ENCODE measurements at places on chromosomes 12 and 14. TPM values are rescaled to one million over a fixed set of nuclear protein-coding genes. Genes with fewer than 3 reads are reported as not detected.

DNA sequence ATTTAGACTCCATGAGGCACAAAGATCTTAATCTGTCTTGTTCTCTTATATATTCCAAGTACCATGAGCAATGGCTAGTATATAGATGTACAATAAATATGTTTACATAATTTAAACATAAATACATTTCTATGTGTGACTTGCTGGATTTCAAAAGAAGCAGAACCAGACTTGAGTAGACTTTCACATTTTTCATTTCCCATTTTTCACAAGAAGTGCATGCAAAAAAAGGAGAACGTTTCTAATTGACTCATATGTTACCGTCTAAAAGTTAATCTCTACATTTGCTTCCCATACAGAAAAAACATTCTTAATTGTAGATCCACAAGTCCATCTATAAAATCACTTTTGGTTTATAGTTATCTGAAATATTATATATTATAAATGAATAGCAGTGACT lies 256.5 kb upstream of the USP15 start:
- DNase-seq, result no peak

- no peak for DNase-seq
Observed at GRCh38 chr14:98507264-98507663, 764.7 kb downstream of the BCL11B start.

DNA sequence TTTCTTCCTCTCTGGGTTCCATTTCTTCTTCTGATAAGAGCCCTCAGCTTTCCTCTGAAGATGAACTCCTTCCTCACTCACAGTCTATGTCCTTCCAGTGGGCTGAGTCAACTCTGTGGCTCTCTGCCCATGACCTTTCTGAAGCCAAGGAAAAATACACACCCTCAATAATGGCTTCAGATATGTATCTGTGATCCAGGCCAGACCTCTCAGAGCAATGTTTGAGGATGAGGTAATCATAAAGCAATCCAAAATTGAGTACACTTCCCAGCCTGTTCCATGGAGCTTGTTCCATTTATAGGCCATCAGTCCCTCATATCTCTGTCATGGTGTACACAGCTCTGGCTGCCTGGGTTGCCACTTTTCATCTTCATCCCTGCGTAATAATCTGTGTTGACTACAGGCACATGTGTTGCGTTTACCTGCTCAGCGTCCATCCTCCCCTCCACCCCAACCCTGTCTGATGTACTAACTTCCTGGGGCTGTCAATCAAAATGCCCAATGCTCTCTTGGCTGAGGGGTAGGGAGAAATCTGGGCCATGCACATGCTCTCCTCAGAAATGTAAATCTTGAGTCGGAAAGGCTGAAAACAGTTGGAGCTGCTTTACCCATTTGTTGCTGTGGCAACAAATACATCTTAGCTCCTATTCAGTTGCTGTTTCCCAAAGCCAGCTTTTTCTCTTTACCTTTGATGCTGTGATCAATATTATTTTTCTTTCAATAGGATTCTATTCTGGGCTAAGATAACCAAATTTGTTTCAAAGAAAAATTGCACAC lies 377.8 kb upstream of the TMEM132C start:
- no peak for DNase-seq

MYH6 gene
- not detected for total RNA-seq

TEX52 gene
- total RNA-seq, result not detected

DNA sequence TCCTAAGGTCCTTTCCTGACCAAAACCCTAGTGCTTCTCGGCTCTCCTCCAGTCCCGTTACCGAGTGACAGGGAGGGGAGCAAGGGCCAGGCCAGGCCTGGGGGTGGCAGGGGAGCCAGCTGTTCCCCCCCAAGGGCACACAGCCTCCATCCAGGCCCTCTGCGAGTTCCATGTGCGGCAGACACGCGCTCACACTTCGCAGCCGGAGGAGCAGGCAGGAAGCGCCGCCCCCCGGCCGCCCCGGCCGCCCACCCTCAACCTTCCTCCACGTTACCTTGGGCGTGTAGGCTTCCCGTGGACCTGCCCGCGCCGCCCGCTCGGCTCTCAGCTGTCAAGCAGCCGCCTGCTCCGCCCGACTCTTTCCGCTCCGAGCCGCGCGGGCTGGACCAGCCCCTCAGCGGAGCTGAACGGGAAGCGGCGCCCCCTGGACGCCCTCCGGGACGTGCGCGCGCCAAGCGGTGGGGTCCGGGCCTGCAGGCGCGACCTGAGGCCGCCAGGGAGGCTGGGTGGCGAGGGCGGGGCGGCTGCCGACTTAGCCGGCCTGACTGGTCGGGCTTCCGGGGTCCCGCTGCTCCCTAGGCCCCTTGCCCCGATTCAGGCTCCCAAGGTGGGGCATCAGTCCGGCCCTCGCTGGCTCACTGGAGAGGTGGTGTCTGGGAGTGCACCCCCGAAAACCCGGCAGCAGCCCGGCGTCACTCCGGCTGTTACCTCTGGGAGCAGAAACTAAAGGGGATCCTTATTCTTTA lies at the start of gene CRACR2A:
Gene CRACR2A (minus strand): TSS at position 369 of the 746 bp plus-strand sequence. CDS start 56,110 bp downstream, outside the sequence.
- peak; percentile 85 for DNase-seq

DNA sequence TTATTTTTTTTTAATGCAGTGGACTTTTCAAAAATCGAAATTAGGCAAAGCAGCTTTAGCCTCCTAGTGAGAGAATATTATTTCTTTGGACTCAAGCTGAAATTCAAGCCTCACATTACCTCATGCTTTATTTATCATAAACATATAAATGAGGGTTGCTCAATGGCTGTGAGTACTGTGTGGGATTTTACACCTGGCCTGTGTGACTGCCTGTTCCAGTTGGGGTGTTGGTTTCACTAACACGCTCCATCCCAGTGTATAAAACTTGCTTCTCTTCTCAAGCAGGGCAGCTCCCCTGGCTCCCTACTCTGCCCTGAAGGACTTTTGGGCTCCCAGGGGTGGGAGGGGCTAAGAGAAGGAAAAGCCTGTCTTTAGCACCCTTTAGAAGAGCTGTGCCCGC lies 15.0 kb downstream of the ANKLE2 start:
- DNase-seq, result no peak

A2M gene
- total RNA-seq, result not detected

- peak; percentile 61 for DNase-seq
Observed at GRCh38 chr14:21525962-21526671, at the start of gene SALL2. Gene SALL2 (minus strand): TSS chr14:21526346. CDS start chr14:21526127, 219 bp downstream.

SMCO2 gene
- total RNA-seq, result 2.5 TPM

ITGA7 gene
- 6.3 TPM for total RNA-seq

GRCh38 chr12:53078425-53079225 lies 565 bp downstream of the SPRYD3 start:
- no peak for DNase-seq

- no peak for DNase-seq
Observed at GRCh38 chr14:75566752-75567151, 11.7 kb upstream of the FLVCR2 start.

GRCh38 chr12:90216815-90217214 lies 508.2 kb upstream of the ATP2B1 start:
- peak; percentile 22 for DNase-seq

DNA sequence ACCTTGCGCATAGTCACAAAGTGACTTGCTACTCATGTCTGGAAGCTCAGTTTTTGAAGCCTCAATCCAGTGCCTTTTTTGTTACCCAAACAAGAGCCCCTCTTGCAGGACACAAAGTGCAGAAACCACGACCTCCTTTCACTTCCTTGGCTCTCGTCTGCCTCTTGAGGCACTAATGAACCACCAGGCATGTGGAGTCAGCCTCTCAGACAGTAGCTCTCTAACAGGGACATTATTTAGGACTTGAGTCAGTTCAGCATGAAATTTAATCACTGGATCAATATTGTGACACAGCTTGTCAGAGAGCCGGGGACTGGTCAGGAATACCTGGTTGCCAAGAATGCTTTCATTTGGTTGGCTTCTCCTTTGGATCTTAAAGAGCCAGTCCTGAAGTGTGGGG lies 46.7 kb downstream of the HSPB8 start:
- peak; percentile 43 for DNase-seq

DNA sequence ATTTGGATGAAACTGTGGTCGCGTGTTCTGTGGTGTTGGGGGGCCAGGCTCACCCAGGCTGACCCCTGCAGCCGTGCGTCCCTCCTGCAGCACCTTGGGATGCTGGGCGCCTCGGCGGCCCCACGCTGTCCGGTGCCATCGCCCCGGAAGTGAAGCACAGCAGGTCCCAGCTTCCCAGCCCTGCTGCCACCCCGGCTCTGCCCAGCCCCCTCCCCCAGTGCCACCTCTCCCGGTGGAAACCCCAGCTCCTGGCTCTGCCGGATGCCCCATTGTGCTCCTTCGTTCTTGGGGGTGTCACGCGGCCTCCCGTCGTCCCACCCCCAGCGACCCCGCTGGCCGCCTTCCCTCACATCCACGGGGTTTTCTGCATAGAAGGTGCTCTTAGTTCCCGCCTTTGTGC lies 25.2 kb downstream of the LRCOL1 start:
- no peak for DNase-seq

DNA sequence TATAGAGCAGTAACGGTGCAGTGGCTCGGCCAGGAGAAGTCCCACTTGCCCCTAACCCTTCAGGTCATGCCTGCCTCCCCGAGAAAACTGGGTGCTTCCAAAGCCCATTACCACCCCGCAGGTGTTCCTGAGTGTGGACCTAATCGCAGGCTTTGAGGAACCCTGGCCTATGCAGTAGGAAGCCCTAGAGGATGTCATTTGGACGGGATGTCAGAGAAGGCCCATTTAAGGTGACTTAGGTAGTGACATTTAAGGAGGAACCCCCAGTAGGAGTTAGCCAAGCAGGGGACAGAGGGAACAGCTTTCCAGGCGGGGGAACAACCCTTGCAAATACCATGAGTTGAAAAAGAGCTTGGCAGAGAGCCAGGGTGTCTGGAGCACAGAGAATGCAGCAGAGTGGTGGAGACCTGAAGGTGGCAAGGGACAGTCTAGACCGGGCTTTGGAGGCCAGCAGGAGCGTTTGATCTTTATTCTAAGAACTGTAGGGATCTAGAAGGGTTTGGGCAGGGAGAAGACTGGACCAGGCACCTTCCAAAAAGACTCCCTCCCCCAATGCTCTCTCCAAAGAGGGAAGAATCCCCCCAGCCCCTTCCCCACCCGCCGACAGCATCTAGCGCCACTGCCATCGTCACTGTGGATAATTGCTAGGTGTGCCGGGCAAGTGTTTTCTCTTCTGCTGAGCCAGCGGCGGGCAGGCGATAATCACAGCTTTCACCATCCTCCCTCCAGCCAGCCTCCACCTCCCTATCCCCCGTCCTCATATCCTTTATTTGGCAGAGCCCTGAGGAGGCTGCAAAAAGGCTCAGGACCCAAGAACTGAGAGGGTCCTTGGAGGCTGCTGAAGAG lies 33.3 kb upstream of the BEGAIN start:
- no peak for DNase-seq

CCDC88C gene
- 33.2 TPM for total RNA-seq

GRCh38 chr14:71339650-71340415 lies 432.6 kb downstream of the PCNX1 start:
- DNase-seq, result no peak

GRCh38 chr14:42140001-42140400 lies 533.3 kb downstream of the LRFN5 start:
- DNase-seq, result no peak

TSHR gene
- total RNA-seq, result not detected

DNA sequence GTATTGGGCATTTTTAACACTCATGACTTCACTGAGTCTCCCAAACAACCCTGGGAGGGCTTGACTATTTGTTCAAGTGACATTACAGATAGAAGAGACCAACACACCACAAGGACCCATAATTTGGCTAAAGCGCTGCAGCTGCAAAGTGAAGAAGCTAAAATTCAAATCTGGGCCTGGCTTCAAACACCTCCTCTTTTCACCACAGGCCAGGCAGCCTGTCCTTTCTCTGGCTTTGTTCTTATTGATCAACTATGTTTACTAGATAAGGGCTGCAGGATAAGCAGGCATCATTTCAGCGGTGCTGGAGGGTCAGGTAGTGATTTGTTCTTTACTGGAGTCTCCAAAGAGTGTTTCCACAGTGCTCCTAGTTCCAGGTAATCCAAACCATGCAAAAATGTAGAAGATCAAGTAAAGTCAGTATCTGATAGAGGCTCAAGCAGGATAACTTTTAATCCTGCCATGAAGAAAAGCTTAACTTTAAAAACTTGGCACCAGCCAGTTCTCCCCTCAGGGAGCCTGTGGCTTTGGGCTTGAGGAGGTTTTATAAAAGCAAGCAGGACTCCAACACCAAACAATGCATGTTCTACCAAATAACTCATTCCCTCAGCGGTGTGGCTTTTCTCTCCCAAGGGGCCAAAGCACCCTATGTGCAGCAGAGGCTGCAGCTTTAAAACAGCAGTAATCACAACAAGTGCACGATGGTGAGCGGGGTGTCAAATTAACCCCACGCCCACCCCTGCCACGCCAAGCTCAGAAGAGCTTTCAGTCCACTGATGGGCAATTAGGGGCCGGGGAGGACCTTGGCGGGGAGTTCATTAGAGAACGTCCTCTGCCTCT lies 16.8 kb downstream of the CLMN start:
- no peak for DNase-seq

GRCh38 chr12:18158774-18159557 lies 69.0 kb upstream of the RERGL start:
- no peak for DNase-seq

GRCh38 chr14:95505030-95505589 lies 11.3 kb downstream of the SYNE3 start:
- no peak for DNase-seq

ST8SIA1 gene
- total RNA-seq, result not detected

TRPV4 gene
- 13.0 TPM for total RNA-seq

DNA sequence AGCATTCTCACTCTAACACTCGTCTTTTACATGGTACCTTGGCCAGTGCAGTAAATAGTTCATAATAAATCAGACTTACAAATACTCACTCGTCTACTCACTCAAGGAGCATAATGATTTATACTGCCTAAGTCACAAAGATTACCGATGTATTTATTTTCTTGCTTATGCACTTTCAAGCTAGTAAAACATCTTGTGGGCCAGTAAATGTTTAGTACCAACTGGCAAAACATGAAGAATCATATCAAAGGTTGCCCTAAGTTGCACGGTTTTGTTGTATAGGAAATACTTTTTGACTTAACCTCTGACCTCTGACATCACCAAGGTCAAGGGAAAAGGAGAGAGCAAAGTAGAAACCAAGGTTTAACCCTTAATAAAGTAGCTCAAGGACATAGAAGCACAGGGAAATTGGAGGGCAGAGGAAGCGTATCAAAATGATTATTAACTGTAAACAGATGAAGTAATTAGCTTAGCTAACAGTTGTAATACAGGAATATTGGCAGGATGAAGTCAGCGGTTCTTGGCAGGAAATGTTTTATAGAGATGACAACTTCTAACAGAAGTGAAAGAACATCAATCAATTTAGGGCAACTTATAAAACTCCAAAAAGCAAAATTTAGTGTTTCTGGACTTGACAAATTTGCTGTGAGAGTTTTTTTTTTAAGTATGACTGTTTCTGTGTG lies 131.9 kb downstream of the HMGA2 start:
- DNase-seq, result no peak

- DNase-seq, result no peak
Observed at GRCh38 chr14:56195704-56196103, 77.5 kb downstream of the PELI2 start.

AQP6 gene
- total RNA-seq, result 0.86 TPM

GRCh38 chr14:94696518-94696917 lies 73.4 kb downstream of the GSC start:
- DNase-seq, result no peak

- DNase-seq, result peak; percentile 17
Observed at GRCh38 chr14:21711360-21711961, 37.8 kb upstream of the OR4E1 start.
